ENCODE measurements at places on chromosomes 6 and 20.
A peak's percentile ranks its signal among the peaks of the same experiment; 100 is the strongest.

- DNase-seq: no peak
Measured at GRCh38 chr20:35192118-35192872, 20.4 kb downstream of the PROCR start.

- no peak for DNase-seq
Measured at GRCh38 chr6:108689272-108690161, 128.8 kb downstream of the FOXO3 start.

DNA sequence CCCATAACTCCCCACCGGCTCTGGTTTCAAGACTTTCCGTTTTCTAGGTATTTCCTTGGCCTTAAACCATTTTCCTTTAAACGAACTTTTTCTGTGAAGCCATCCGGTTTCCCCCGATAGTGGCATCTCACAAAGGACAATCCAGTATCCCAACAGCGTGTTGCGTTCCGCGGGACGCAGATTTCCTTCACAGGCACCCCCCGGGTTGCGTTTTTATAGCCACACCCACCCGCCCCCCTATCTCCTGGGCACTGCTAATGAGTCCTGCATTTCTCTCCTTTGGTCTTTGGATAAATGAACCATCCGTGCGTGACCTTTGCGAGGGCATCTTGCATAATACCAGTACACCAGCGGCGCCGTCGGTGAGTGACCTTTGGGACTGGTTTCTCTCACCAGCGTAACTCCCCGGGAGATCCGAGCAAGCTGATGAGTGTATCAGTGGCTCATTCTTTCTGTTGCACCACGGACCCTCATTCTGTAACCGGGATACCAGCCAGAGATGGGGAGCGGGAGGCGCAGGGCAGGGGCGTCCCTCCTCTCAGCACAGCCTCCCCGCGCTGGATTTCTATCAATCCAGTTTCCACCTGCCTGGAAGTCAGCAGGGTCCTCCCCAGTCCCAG, 586 bp upstream of the NQO2 start:
- peak; percentile 82 for DNase-seq

GRCh38 chr6:29992807-29993206, 50.5 kb downstream of the HLA-A start:
- DNase-seq: no peak

DNA sequence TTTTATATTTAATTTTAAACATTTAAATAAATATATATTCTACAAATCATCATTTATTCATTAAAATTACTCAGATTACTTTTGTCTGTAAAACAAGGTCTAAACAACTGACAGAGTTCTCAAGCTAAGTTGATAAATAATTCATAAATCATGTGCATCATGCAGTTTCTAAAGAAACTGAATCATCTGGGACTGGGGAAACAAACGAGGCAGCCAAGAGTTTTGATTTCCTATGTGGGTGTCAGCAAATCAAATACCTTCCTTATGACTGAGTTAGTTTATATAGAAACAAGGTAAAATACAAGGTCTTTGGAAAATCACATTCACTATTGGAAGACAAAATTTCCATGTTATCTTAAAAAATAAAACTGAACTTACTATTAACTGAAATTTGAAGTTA, 149.9 kb upstream of the BEND6 start:
- DNase-seq: no peak

DNA sequence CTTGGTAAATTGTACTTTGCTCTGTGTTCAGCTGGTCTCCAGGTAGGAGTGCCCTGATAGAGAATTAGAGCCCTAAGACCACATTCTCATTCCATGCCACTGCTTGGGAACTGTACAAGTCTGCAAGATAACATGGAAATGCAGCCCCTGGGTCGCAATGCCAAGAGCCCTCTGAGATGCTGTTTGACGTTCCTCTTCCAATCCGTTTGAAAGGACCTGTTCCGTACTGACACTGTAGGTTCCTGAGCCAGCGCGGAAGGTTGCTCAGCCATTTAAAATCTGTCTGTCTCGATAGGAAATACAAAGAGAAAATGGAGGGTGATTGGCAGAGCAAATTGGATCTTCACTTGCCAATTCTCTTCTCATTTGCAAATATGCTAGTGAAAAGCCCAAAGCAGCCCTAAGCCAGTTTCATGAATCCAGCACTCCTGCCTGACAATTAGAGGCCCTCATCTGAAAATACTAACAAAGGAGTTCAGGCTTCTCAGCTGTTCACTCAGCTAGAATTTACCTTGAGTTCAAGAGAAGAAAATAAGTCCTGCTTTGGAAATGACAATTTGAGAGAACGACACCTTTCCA, 100.6 kb upstream of the AFDN start:
- no peak for DNase-seq

DNA sequence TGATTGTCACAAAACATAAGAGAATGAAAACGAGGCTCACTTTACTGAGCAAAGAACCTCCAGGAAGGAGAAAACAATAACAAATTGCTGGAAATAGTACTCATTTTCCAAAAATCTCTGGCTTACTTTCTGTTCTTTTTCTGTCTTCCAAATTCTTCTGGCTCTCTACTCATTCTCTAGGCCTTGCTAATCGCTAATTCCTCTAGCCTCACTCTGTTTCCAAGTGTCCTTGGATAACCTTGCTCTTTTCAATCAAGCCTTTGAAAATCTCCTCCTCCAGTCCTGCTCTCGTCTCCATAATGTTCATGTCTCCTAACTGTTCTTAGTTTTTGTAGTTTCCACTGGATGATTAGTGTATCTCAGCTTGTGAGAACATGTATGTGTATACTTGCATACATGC, 96.2 kb upstream of the MAP7 start:
- DNase-seq: no peak

DNA sequence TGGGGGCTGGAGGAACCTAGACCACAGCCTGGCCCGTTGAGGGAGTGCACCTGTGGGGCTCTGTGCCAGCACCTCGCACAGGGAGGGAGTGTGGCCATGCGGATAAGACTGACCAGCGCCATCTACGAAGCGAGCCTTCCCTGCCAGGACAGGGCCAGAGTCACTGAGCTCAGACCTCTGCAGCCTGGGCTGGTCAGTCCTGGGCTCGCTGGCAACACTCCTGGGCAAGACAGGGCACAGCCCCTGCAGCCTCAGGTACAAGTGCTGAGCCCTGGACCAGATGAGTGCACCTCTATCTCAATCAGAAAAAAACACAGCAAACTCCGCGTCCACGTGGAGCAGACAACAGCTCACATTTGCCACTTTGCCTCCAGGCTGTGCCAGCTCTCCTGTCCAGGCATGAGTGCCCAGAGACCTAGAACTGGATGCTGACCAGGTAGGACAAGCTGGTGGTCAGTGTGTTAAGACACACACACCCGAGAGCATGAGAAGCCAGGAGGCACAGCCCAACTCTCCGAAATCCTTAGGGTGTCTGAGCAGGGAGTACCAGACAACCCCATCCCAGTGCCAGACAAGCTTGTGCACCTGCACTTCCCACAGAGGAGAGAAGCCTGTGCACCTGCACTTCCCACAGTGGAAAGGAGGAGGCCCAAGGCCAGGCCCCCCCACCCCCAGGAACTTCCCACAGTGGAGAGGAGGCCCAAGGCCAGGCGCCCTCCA, 4.9 kb downstream of the ARFRP1 start:
- DNase-seq: no peak

DNA sequence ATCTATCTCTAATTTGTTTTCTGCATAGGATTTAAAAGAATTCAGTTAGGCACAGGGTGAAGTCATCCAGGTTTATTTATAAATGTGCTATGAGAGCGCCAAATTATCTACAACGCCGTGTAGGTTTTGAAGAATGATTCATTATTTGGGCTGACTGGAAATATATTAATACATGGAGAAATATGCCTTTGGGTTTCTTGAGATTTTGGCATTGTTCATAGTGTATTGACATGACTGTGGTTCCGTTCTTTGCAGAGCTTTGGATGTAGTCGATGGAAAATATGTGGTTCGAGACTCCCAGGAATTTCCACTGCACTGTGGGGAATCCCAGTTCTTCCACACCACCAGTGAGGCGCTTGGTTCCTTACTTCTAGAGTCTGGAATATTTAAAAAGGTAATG, 90.9 kb downstream of the CRYBG1 start:
- no peak for DNase-seq

DNA sequence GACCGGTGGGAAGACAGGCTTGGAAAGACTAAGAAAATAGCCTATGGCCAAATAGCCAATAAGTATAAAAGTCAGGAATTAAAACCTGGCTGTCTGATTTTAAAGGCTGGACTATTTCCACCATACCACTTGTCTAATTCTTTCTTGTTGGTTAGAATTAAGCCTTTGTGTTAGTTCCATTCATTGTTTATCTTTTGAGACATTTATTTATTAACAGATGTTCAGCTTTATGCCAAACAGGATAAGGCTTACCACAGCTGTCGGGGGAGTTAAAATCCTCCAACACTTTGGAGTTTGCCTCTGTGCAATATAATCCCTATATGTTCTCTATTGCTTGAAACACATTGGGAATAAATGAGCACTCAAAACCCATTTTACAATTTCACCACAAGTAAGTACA, 208.3 kb downstream of the TMEM200A start:
- DNase-seq: no peak

GRCh38 chr6:83114164-83114563, 46.7 kb downstream of the DOP1A start:
- DNase-seq: no peak

DNA sequence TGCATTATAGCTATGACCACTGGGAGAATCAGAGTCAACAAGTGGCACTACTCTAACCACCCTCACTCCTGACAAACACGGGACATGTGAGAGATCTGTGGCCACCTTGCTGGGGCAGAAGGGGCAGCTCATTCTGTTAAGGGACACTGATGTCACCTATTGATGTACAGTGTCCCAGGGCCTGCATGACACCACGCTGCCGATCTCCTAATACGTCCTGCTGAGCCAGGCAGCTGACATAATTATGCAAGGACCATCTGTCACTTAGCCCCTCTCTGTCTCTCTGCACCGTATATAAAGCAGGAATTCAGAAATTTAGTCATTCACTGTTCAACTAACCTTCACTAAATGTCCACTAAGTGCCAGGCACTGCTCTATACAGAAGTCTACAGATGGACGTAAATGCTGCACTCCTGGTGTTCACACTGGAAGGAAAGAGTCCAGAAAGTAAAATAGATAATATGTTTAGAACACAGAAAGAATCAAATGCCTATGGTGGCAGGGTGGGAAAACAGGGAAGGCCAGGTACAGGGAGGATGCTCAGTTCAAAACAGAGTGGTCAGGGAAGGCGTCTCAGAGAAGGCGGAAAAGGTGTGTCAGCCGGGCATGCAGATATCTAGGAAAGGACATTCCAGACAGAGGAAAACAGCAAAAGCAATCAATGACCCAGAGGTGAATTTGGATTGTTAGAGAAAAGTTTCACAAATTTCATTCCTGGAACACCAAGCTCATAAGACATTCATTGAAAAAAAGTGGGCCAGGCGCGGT, 173.8 kb downstream of the ZNF217 start:
- no peak for DNase-seq

DNA sequence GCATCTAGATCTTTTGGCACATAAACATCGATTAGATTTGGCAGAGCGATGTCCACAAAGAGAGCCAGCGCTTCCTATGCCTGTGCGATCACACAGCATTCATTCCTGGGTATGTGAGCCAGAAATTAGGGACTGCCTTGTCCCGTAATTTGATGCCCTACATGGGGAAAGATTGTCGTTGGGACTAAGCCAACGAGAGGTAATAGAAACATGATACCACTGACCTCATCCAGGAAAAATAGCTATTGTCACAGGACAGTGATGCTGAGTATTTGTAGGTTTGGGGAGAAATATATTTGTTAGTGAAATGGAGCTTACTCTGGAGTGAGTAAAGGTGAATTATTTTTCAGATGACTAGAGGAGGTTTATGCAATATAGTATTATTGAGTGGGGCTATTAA, 154.0 kb downstream of the TSHZ2 start:
- DNase-seq: no peak

GRCh38 chr6:33481192-33481591, 26.8 kb downstream of the ZBTB9 start:
- DNase-seq: no peak

DNA sequence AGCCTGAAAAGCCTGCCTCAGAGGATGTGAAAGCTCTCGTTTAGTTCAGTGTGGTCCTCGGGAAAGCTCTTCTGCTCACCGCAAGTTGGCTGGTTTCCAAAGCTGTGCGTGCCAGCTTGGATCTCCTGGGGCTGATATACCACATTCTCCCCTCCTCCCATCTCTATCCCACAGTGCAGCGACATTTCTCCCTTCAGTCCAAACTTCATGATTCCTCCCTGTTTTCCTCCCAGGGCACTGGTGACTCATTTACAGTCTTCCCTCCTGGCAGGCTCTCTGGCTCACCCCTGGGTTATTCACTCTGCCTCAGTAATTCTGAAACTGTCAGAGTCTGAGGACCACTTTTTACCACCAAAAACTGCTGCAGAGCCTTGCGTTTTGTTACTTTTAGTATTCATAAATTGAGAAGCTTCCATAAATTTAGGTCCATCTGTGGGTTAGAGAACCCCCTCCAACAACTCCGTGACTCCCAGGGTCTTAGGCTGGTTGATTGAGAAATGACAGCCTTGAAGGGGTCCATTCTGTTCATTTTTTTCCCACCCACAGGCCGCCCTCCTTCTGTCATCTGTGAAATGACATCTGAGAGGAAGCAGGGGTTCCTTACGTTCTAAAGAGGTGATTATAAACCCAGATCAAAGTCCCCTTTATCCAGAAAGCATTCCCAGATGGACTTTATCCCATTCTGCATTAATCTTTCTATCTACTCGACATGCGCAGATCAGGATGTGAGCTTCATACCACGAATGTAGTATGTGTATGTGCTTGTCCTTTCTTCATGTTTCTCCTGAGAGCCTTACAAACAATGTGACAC, 6.1 kb downstream of the TRIM10 start:
- DNase-seq: no peak

GRCh38 chr6:45991189-45991588, 24.5 kb downstream of the CLIC5 start:
- DNase-seq: no peak

DNA sequence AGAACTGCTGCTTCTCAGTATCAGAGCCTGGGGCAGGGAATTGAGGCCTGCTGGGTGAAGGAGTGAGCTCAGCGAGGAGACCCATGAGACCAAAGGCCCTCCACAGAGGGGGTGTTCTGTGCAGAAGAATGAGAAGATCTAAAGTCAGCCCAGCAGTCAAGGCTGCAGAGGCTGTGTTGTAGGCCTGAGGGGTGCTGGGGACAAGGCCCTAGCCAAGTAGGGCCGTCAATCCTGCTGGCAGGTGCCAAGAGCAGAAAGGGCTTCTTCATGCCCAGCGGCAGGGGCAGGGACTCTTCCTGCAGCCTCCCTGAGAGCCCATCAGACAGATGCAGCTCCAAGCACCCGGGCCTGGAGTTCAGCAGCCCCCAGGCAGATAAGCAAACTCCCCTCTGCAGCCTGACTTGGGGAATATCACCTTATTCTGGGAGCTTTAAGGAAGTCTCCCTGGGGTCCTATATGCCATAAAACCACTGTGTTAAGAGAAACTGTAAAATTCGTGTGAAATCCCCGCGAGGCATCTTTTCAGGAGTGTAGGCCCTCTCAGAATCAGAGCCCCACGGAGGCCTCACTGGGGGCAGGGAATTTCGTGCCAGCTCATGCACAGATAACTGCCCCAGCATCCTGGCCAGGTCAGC, 9.0 kb downstream of the CCDC167 start:
- no peak for DNase-seq

- peak; percentile 27 for DNase-seq
Measured at GRCh38 chr20:63059684-63060056, 52.9 kb upstream of the BHLHE23 start.

- no peak for DNase-seq
Measured at GRCh38 chr20:17029698-17030097, 197.1 kb upstream of the PCSK2 start.
